Fibroblast of the aortic adventitia (primary cell): ENCODE measurements at places on chromosomes 16 and 17. TPM values are rescaled to one million over a fixed set of nuclear protein-coding genes. Genes with fewer than 3 reads are reported as not detected.

Gene SYNGR3
- 0.98 and 1.4 TPM in 2 replicates for total RNA-seq

Gene PMFBP1
- total RNA-seq, result 0.09 and 0.33 TPM in 2 replicates

Gene KCNJ2
- 1.4 and 12.7 TPM in 2 replicates for total RNA-seq

DNA sequence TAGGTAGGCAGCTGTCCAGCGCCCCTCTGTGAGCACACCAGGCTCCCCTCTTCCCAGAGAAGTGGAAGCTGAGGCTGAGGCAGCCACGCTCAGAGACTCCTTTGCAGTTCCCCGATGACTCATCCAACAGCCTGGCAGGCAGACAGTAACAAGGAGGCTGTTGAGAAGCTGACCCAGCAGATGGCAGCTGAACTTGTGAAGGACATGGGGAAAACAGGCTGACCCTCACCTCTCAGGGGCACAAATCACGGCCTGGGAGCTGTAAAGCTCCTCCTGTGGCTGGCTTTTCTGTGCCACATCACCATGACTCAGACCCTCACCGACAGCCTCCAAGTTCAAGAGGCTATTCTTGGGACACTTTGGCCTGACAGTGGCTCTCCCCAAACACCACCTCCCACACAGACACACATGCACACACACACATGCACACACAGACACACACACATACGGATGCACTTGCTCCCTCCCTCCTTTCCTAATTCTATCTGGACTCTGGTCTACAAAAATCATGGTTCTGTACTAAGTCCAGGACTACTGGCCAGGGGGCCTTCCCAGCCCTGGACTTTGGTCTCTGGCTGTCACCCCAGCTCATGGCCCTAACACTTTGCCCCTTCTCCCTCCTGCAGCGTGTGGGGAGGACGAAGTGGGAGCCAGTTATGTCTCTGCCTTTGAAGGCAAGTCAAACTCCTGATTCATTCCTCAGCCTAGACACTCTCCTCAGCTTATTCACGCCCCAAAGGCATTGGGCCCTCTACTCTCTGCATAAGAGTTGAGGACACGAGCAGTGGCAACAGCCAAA lies 23.2 kb downstream of the MAP3K14 start:
- DNase-seq, result peak; percentile 89

Gene ZNF785
- 8.1 and 8.3 TPM in 2 replicates for total RNA-seq

Gene CES1
- 0.09 TPM in 1 of 2 replicates, not detected in the other for total RNA-seq

DNA sequence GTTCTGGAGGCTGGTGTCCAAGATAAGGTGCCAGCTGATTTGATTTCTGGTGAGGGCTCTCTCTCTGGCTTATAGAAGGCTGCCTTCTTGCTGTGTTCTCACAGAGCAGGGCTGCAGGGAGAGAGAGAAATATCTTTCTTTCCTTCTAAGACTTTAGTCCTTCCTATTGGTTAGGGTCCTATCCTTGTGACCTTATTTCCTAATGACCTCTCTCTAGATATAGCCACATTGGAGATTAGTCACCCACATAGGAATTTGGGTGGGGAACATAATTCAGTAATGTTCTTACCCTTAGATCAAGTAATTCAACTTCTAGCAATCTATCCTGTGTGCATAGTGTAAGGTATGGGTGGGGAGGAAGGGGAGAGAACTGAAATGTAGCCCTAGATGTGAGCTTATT lies 18.0 kb upstream of the ABCA5 start:
- no peak for DNase-seq

- DNase-seq, result peak; percentile 28
Observed at GRCh38 chr17:70187383-70187782, 18.1 kb downstream of the KCNJ2 start.

GRCh38 chr17:43316522-43317142 lies 82.2 kb upstream of the ARL4D start:
- DNase-seq, result peak; percentile 6

DNA sequence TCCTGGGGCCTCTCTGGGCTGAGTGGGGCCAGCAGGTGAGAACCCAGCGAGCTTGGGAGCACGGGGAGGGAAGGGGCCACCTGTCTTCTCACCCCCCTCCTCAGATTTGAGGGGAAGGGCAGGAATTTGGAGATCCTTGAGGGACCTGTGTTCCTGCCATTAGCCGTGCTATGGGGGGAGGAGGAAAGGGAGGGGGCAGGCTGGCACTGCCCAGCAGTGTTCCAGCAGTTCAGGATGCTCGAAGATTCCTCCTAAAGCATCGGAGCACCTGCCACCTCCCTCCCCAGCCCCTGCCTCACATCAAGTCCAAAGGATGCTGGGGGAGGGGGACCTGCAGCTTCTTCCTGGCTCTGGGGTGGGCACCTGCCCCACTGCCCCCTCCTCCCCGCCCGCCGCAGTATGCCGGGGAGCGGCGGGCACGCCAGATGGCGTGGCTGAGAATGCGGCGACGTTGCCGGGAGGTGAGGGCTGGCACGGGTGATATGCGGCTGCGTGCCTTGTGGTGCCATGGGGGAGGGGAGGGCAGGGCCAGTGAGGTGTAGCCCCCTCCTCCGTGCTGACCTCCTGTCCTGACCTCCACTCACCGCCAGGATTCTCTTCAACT lies 4.7 kb upstream of the NEUROD2 start:
- DNase-seq, result no peak

DNA sequence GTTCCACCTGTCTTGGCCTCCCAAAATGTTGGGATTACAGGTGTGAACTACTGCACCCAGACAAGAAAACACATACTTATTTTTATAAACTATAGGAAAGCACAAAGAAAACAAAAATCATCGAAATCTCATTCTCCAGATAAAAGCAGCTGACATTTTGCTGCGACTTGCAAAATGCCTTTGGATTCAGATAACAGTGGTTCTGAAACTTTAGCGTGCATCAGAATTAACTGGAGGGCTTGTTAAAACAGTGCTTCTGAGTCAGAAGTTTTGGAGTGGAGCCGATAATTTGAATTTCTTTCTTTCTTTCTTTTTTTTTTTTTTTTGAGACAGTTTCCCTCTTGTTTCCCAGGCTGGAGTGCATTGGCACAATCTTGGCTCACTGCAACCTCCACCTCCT lies 17.7 kb upstream of the GJD3 start:
- DNase-seq, result peak; percentile 31

- DNase-seq, result no peak
Observed at GRCh38 chr16:28872952-28873351, 5.3 kb upstream of the ATP2A1 start.

Gene FNDC8
- not detected in 2 replicates for total RNA-seq

- peak; percentile 32 for DNase-seq
Observed at GRCh38 chr17:14303343-14304221, 2.7 kb downstream of the HS3ST3B1 start.

Gene AANAT
- not detected in 2 replicates for total RNA-seq

GRCh38 chr17:30236766-30237165 lies 1.3 kb upstream of the SLC6A4 start:
- DNase-seq, result peak; percentile 40

Gene NPTX1
- total RNA-seq, result 0.57 and 191 TPM in 2 replicates

DNA sequence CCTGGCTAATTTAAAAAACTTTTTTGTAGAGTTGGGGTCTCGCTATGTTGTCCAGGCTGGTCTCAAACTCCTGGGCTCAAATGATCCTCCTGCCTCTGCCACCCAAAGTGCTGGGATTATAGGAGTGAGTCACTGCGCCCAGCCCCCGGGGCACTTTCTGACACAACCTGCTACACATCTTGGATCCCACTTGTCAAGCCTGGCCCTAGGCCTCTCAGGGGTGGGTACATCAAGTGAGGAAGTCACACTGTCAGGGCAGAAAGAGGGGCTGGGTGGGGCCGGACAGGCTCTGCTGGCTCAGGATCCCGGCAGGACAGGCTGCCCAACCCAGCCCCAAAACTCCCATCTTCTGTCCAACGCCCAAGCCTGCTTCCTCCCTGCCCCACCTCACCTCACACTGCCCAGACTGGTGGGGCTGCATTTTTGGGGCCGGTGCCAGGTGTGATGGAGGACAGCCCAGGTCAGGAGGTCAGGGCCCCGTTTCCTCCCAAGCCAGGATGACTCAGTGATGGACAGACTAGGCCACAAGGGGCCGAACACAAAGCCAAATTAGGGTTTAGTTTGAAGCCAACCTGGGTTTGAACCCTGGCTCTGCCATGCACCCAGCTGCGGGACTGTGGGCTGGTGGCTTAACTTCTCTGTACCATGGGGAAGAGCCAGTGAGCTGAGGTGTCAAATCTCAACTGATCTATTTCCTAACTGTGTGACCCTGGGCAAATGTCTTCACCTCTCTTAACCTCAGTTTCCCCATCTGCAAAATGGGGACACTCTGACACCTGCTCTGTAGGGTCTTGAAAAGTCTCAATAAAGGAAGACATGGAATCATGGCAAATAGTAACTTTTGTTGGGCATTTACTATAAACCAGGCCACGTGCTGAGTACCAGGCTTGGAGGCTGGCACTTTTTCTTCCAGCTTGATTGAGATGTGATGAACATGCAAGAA lies 8.9 kb upstream of the PPL start:
- peak; percentile 63 for DNase-seq

Gene CD300E
- total RNA-seq, result not detected in 2 replicates

DNA sequence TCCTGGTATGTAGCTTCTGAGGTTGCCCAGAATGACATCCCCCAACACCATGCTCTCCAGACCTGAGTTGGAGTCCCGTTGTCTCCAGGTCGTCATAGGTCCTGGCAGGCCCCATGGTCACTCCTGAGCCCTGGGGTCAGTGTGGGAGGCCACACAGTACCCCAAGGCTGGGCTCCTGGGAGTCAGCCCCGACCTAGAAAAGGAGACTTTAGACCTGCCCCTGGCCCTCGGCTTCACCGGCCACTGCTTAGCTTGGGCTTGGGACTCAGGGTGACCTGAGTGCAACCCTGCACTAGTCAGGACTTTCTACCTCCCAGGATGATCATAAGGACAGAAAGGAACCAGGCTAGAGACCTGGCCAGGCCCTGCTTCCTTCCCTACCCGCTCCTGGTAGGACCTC lies 65.8 kb downstream of the PRMT7 start:
- DNase-seq, result no peak

DNA sequence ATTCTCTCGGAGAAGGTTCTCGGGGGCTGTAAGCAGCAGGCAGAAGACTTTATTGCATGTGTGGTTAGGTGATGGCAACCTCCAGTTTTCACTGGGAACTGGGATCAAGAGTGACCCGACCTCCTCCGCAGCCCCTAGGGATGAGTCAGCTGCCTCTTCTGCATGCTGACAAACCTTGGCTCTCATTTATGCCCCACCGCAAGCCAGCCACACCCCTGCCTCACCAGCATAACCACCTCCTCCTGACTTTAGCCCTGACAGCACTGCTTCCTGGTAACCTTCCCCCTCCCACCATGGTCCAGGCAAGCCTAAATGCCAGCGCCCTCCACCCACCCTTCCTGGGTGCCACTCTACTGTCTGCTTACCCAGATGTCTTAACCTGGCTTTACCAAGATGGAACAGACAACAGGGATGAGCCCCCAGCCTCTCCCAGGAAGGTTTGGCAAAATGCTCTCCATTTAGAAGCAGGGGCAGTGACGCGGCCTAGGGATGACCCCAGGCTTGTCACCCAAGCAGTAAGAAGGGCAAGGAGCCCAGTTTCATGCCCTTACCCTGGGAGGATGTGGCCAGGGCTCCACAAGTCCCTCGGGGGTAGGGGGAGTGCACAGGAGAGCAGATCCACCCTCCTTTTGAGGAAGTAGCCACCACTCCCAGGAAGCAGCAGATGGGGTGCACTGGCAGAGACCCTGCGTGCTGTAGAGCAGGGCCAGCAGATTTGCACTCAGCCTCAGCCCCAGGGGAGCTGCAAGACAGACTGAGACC lies 73.5 kb downstream of the GOSR1 start:
- peak; percentile 18 for DNase-seq

DNA sequence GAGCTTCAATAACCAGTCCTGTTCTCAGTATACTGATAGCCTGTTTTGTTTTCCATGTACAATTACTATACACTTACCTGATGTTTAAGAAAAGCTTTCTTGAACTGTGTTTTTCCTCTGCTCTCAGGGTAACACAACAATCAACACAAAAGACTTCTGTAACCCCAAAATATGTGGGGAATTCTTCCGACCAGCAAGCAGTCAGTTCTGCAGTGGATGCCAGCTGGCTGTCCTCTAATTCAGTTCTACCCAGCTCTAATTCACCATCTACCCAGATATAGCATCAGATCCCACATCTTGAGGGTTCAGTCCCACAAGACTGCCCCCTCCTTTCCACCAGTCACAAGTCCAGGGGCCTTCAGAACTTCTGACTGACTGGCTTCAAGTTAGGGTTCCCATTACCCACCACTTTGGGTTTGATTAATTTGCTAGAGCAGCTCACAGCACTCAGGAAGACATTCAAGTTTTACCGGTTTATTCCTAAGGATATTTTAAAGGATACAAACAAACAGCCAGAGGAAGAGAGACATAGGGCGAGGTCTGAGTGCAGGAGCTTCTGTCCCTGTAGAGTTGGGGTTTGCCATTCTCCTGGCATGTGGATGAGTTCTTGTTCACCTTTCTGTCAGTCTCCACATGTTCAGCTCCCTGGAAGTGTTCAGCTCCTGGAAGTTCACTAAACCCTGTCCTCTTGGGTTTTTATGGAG lies 178.2 kb downstream of the CHD9 start:
- DNase-seq, result no peak

Gene FAM20A
- total RNA-seq, result 10.5 and 37.0 TPM in 2 replicates

DNA sequence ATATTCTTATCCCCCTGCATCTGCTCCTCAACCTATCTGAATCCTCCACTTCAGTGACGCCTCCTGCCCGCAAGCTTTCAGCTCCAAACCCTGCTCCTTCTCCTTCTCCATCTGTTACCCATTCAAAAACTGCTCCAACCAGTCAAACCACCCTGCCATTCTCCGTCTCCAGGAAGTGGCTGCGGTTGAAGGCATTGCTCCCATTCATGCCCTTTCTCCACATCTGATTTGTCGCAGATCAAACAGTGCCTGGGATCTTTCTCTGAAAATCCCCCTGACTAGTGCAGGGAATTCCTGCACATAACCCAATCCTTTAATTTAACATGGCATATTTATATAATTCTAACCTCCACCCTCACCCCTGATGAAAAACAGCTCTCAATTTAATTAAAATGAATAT lies 56.3 kb downstream of the SLFN5 start:
- DNase-seq, result no peak

- DNase-seq, result no peak
Observed at GRCh38 chr16:2077016-2077415, 29.2 kb downstream of the TSC2 start.

DNA sequence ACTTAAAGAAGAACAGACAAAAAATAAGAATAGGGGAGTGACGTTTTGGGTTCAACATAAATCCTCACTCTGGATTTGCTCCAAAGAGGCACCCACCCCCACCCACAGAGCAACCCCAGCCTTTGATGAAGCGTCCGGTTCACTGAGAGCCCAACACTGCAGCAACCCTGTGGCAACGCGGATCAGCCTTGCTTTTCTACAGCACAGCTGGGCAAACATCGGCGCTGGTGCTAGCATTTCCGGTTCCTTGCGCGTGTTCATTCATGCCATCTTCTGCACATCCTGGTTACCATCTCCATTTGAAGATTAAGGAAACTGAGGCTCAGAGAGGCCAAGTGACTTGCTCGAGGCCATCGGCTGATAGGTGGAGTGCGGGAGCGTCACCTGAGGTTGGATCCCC lies 8.7 kb upstream of the GINS2 start:
- DNase-seq, result no peak

Gene LASP1
- 65.6 and 174 TPM in 2 replicates for total RNA-seq

Gene SCNN1G
- not detected in 2 replicates for total RNA-seq

DNA sequence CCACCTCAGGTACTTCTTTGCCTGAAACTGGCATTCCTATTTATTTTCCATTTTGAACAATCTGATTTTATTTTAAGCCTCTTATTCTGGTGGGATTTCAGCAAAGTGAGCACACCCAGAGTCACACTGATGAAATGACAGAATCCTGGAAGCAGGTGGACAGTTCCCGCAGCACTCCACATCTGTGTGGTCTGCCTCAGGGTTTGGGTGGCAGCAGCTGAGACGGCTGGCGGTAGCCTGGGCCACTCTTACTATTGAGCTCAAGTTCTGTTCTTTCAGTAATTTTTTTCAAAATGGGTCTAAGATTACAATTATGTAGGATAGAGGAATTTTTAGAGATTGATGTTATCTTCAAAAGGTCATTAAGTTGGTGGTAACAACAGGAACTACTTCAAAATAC lies 32.5 kb upstream of the ENDOV start:
- no peak for DNase-seq
